Hematopoietic multipotent progenitor cell treated with erythropoietin and hydrocortisone succinate and interleukin-3 and kit ligand, for 4 days (in vitro differentiated cells): ENCODE measurements at places on chromosomes 2 and 18.

GRCh38 chr2:23077596-23077995 is 307.4 kb upstream of the KLHL29 start:
- no peak for DNase-seq

DNA sequence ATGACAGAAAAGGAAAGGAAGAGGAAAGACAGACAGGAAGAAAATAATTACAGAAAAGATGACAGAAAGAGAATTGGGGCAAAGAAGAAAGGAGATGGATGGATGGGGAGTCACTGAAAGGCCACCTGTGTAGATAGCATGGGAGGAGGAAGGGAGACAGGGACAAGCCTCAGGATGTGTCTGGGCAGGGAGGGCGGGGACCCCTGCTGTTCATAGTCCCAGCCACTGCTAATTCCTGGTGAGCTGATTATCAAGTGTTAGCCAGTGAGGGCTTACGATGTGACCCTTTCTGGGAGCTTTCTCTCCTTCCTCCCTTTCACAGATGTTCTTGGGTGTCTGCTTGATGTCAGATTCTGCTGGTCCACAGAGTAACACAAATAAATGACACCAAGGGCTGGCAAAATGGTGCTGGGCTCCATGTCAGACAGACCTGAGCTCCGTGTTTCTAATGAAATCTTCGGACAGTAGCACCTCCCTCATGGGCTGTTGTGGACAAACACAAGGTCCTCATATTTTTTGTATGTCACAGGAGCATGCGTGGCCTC is 13.6 kb downstream of the FHOD3 start:
- no peak for DNase-seq

DNA sequence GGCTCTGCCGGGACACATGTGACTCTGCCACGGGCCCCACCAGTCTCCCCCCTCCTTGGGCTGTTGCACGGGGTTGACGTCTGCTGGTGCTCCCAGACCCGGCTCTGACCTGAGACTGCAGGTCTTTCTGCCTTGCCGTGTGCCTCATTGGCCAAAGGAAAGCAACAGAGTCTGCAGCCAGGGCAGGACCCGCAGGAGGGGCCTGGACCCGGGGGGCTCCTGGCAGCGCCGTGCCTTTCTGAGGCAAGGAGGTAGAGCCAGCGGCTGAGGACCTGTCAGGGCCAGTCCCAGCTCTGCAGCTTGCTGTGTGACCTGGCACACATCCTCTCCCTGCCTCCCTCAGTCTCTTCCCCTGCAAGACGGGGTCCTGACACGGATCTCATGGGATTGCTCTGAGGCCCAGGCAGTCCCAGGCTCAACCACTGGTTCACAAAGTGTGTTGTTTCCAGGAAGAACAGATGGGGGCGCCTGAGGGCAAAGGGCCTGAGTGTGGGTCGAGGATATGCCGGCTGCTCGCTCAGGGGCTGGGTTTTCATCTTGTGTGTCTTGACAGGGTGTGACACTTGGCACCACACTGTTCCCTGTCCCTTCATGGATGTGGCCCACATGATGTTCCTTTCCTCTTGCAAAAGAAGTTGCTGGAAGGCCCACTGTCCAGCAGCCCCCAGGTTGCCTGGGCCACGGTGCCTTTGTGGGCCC is 9.0 kb downstream of the CAPN10 start:
- DNase-seq = peak; percentile 80

- no peak for DNase-seq
Measured at GRCh38 chr2:156023229-156023869, 309.2 kb downstream of the NR4A2 start.

GRCh38 chr2:63081404-63081803 is 30.8 kb downstream of the OTX1 start:
- no peak for DNase-seq

DNA sequence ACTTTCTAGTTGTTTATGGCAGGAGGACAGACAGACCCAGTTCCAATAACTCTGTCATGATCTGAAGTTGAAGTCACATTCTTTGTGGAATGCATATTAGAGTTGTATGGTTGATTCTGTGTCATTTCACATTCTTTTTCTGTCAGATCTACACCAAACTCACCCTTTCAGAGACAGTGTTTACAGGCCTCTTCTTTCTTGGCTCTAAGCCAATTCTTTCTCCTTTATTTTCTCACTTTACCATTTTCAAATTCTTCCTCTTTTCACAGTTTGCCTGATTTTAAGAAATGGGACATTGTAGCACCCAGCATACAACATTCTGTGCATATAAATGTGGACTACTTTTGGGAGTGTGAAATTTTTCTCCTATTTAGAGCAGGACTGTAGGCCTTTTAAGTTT is 103.7 kb downstream of the CCDC85A start:
- no peak for DNase-seq

DNA sequence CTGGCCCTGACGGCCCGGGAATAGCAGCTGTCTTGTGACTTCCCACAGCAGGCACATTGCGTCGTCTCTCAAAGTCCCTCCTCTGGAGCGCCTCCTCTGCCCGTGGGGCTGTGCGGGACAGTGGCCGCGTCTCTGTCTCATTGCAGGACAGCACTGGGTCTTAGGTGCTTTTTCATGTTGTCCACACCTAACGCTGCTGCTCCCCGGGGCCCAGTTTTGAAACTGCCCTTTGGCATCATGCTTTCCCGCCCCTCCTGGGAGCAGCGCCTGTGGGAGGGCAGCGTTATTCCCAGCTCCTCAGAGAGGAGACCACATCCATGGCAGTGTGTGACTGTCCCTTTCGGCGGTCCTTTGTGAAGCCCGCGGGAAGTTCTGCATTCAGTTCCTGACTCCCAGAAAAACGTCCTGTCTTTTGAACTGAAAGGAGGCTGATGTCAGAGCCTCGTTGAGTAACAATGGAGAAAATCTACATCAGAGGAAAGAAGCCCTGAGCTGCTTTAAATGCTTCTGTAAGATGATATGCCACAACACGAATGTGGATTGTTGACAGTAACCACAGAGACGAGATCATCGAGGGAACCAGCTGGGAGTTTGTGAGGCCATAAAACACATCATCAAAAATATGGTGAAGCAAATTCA is 226.0 kb downstream of the FAM210A start:
- DNase-seq = peak; percentile 32

DNA sequence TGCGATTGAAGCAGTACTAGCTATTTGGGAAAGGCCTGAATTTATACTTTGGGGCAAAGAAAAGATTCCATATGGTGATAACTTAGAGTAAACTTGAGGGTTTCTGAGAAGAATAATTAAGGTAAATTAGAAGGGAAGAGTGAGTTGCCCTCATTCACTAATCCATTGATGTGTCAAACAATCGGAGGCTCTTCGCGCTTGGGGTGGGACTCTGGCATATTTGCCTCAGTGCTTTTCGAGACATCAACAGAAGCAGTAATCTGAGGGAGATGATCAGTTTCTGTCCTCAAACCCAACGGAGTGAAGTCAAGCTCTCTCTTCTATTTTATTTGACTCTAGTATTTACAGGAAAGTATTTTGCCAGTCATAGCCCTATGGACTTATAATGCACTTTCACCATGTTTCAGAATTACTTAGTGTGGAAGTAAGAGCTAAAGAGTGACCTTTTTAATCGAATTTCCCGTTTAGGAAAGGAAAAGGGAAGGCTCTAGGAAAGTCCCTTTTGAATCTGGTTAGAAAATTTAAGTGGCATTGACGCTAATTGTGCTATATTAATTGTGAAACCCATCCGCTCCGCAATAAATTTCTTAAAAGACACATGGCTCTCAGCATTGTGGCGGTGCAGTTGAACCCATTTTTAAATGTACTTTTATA is 1.3 kb downstream of the RAB10 start:
- peak; percentile 47 for DNase-seq

GRCh38 chr2:72900191-72900825 is 13.1 kb downstream of the SPR start:
- DNase-seq = no peak

- no peak for DNase-seq
Measured at GRCh38 chr2:72104821-72105588, 42.7 kb downstream of the CYP26B1 start.

DNA sequence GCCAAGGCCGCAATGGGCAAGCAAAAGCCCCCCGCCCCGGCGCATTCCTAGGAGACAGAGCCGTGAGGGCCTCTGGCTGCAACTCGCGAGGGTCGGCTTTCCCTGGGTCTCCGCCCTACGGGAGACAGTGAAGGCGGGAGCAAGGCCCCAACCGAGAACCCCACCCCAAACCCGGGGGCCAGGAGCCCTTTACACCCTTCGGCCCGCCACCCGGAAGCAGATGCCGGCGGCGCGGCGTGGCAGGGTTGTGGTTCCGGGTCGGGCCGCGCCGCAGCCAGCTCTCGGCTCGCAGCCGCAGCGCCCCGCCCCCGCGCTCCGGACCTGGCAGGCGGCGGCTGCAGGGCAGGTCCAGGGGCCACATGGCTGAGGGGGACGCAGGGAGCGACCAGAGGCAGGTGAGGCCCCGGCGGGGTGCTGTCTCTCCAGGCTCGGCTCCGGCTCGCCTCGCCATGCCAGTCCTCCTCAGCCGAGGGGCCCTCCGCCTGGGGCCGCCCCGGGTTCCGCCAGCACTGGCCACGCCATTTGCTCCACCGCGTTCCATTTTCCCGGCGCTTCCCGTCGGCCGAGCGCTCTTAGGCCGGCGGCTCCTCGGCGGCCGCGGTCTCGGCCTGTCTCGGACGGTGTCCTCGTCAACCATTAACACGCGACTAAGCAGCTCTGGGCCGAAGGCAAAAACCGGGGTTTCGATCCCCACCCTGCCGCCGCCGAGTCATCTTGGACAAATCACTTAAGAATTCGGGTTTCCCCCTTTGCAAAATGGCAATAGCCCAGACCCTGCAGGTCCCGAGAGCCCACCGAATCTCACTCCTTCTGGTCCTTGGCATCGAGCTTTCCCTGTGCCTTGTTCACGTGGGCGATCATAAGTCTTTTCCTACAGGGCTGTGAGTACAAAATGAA is at the start of gene IMPACT:
Gene IMPACT, plus strand, starts transcription at position 273 of the 897 bp plus-strand sequence. Its CDS starts 87 bp downstream, at position 360.
- DNase-seq = peak; percentile 94

GRCh38 chr2:241289597-241289996 is 25.9 kb downstream of the HDLBP start:
- DNase-seq = peak; percentile 35

GRCh38 chr18:44885507-44885906 is 204.8 kb downstream of the SETBP1 start:
- DNase-seq = no peak

DNA sequence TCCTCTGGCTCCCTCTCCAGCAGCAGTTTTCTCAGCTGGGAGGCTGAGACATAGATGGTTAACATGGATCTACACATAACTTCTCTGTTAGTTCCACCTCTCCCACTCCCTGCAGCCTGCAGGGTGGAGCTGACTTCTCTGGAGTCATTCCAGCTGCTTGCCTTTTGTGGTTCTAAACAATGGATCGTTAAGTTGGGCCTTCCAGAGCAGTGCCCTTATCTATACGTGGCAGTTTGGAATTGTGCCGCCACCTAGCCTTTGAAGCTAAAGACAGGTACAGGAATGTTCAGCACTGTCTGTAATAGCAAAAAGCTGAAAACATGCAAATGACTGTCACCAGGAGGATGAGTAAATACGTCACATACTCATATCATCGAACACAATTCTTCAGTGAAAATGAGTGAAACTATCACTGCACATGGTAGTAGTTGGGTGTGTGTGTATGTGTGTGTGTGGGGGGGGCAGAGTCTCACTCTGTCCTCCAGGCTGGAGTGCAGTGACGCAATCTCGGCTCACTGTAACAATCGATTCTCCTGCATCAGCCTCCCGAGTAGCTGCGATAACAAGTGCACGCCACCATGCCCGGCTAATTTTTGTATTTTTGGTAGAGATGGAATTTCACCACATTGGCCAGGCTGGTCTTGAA is 50.3 kb downstream of the SH2D6 start:
- DNase-seq = peak; percentile 52

DNA sequence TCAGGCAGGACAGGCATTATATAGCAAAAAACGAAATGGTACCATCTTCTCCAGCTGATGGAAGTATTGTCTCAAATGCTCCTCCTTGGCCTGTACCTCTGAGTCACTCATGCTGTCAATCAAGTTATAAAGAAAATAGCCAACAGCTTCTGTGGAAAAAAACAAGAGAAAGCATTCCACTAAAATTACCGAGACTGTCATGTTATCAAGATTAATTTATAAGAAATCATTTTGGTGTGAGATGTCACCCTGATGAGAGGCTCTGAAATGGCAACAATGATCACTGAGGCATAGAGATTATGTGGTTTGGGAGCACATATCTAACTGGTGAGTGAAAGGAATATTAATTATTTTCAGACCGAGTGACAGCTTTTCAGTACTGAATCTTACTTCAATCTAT is 47.4 kb downstream of the LRPPRC start:
- no peak for DNase-seq

DNA sequence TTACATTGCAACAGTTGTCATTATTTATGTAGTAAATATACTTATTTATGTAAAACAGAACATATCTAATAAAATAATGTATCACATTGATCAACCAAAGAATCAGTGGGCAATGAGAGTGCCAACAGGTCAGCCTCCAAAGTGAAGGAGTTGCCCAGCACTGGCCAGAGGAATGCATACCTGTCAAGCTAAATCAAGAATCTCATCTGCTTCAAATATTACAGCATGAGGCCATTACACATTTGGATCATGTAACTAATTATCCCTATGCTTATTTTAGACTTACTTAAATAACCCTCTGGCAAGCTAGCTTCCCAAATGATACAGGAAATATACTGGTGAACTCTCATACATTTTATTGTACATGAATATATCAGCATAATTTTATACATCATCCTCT is 1211.7 kb upstream of the ACVR2A start:
- no peak for DNase-seq

GRCh38 chr18:8946066-8946838 is 156.2 kb upstream of the NDUFV2 start:
- DNase-seq = no peak

- no peak for DNase-seq
Measured at GRCh38 chr2:190270298-190270697, 49.3 kb downstream of the HIBCH start.

DNA sequence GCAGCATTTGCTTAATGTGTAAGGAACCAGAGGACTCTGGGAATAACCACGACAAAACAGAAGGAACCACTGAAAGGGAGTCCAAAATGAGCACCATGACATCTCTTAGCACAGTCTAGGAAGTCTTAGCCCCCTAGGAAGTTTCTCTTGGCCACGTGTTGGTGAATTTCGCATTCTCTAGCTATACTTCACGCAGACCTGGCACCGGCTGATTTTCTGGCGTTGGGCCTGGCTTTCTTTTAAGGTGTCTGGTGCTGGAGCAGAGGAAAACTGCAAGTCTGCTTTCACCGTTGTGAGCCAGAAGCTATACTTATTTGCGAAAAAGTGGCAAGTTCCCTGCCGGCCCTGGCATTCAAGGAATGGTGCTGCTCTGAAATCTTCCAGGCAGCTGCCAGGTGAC is 156.9 kb downstream of the COL4A4 start:
- DNase-seq = no peak
